ENCODE measurements at places on chromosomes 12 and 14.

DNA sequence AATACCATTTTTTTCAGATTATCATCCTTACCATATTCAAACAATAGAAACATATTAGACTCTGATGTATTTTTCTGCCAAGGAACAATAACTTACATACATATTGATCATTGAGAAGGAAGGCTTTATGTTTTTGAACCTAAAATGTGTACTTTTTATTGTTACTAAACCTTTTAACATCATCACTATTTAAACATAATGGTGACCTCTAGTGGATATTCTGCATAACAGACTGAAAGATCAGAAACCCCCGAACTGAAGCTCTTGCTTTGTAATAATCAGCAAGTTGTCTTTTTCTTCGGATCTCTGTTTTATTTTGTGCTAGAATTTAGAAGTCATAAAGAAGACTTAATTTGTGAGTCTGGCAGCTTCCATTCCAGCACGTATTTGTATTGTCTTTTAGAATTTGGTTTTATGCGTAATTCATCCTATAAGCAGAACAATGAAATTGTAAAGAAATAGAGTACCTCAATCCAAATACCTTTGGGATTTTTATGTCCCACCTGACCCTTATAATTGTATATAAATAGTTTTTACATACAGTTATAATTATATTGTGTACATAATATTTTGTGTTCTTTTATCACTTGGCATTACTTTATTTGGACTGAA is 125.9 kb upstream of the ATF1 start:
- peak; percentile 54 for DNase-seq

GRCh38 chr12:19654650-19655376 is 215.5 kb downstream of the AEBP2 start:
- no peak for DNase-seq

DNA sequence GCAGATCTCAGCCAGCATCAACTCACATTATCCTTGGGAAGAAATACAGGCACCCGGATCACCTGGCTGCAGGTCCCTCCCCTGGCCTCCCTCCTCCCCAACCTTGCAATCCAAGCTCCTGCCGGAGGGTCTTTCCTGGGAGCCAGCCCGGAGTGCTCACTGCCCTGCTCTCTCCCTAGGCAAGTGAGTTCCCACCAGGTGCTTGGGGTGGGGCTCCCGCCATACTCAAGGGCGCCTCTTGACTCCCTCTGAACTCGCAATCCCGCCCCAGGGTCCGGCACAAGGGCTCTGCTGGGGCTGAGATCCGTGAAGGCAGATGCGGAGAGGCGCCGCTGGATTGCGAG is 1.2 kb upstream of the CEP170B start:
- DNase-seq, result no peak

DNA sequence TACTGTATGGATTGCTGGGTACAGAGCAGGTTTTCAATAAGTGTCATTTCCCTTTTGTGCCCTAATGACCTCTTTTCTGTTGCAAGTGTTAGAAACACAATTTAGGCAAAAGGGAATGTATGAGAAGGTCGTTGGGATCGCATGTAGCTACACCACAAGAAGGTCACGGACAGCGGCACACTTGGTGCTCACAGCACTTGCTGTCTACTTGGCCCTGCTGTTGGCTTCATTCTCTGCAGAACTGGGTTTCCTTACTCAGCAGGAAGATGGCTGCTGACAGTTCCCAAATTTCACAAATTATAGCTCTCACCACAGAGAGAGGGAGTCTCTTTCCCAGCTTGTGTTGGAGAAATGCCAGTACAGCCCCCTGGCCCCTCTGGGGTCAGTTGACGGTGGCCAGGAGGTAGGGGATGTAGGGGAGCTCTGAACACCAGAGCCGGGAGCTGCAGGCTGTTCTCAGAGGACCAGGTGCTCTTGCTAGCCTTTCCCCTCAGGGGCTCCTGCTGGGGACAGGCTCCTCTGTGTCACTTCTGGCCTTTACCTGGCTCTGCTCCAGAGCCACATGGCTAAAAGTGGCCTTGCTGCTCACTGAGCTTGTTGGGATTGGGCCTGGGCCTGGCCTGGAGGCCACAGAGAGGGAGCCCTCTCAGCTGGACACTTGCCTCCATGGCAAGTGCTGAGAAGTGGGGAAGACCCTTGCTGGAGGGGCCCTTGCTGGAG is 50.9 kb upstream of the BCL7A start:
- DNase-seq, result no peak

Measured in small intestine (tissue), 16 donors.